ENCODE measurements at places on chromosomes 2 and 18. TPM values are rescaled to one million over a fixed set of nuclear protein-coding genes. Genes with fewer than 3 reads are reported as not detected.

DNA sequence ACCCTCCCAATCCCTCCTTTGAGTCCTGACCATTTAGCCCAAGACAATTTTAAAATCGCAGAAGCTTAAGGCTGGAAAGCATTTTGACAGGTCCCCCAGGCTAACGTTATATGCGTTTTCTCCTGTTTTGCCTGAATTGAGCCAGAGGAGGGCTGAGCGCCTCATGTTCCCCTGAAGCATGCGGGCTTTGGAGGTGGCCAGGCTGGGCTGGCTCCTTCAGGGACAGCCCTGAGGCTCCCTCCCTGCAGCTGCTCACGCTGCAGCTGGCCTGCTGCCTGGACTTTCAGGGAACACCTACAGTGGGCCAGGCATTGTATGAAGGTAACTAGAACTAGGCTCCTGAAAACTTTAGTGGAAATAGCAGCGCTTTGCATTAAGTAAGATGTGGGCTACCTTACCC lies 179.2 kb downstream of the ACKR3 start:
- H3K4me3 ChIP-seq: no peak overlapping the region
- H3K4me1 ChIP-seq: no peaks in the 10 kb centered on the region
- H3K27me3 ChIP-seq: no peaks in the 10 kb centered on the region
- DNase-seq: no peak
- no peak overlapping the region for H3K27ac ChIP-seq
- H3K36me3 ChIP-seq: no peaks in the 10 kb centered on the region

DNA sequence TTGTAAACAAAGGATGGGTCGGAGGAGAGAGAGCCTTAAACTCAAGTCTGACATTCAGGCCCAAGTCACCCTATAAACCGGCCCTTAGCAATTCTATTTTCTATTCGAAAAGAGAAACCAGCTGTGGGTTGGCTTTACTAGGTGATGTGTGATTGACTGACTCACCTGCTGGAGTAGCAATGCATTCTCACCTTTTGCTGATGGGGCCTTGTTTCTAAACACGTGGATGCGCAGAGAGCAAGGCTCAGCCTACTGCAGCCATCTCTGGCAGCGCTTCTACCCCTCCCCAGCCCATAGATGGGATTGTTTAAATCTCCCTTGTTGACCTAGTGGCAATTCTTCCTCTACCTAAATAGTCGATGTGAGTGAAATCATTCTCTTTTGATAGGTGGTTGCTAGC lies 138.5 kb downstream of the MEIS1 start:
- no peaks in the 10 kb centered on the region for H3K36me3 ChIP-seq
- peak overlapping the region; percentile 87 for H3K27ac ChIP-seq
- H3K27me3 ChIP-seq: peaks cover 58% of the 10 kb centered on the region
- peaks cover 24% of the 10 kb centered on the region for H3K4me1 ChIP-seq

DNA sequence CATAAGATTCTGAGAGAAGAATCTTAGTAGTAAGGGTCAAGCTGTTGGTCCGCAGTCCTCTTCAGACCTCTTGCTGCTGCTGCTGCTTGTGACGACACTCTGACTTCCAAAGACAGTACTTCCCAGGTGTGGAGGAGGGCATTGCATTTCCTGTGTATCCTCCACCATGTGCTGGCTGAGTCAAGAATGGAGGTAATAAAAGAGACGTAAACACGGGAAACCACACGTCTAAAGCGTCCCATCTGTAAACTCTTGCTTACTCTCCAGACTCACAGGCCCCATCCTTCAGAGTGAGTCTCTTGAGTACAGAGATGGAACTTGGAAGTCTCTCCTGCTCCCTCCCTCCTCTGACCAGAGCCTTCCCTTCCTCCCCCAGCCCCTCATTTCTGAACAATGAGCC lies 25.6 kb downstream of the KLHL29 start:
- H3K4me3 ChIP-seq: no peak overlapping the region
- H3K27ac ChIP-seq: no peak overlapping the region
- H3K4me1 ChIP-seq: no peaks in the 10 kb centered on the region
- no peaks in the 10 kb centered on the region for H3K27me3 ChIP-seq

TXNDC2 gene
- total RNA-seq: not detected

DNA sequence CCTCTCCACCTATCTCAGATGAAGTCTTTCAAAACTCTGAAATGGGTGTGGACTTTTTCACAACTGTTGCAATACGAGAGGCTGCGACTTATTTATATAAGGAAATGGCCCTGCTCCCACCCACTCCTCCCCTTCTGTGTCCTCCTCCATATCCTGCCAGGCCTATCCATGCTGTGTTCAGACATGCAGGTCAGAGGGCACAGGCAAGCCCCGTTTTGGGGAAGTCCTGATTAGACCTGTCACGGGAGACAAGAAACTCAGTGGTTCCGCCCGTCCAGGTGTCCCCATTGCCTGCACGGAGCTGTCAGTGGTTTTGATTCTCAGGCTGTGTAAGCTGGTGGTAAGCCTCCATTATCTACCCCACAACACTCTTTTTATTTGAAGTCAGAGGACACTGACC lies 99.6 kb upstream of the MGAT5 start:
- peaks cover 29% of the 10 kb centered on the region for H3K4me1 ChIP-seq
- DNase-seq: peak; percentile 37
- no peak overlapping the region for H3K27ac ChIP-seq
- H3K36me3 ChIP-seq: no peaks in the 10 kb centered on the region

Data from transverse colon (tissue), 4 donors.